ENCODE measurements at places on chromosomes 1 and 21.

DNA sequence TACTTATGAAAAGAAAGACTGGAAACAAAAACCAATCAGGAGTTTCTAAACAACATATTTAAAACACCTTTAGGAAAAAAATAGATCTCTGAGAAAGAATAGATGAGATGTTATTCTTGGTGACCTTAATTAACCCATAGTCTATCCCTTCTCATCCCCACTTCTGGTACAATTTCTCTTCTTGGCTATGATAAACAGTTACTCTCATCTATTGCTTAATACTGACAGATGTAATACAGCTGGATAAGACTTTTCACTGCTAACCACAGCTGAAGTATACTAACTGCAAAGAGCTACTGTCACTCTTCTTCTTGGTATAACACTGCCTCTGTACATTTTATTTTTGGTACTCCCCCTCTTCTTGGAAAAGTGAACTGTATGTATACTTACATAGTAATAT lies 15.2 kb downstream of the EXTL2 start:
- no peak for DNase-seq

GRCh38 chr1:63122079-63122478 lies 200.3 kb upstream of the FOXD3 start:
- no peak for DNase-seq

DNA sequence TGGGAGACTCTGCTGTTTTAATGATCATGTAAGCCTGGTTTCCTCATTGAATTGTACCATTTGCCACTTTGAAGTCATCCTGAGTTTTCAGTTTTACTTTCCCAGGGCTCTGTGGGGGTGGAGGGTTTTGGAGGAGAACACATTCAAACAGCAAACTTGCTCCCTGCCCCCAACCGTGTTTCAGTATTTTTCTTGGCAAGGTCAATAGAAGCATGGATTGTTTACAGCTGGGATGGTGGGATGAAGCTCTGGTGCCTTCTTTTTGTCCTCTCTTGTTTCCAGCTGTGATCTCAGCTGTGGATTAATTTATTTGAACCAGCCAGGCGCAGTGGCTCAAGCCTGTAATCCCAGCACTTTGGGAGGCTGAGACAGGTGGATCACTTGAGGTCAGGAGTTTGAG lies 54.3 kb upstream of the SERBP1 start:
- DNase-seq: no peak

DNA sequence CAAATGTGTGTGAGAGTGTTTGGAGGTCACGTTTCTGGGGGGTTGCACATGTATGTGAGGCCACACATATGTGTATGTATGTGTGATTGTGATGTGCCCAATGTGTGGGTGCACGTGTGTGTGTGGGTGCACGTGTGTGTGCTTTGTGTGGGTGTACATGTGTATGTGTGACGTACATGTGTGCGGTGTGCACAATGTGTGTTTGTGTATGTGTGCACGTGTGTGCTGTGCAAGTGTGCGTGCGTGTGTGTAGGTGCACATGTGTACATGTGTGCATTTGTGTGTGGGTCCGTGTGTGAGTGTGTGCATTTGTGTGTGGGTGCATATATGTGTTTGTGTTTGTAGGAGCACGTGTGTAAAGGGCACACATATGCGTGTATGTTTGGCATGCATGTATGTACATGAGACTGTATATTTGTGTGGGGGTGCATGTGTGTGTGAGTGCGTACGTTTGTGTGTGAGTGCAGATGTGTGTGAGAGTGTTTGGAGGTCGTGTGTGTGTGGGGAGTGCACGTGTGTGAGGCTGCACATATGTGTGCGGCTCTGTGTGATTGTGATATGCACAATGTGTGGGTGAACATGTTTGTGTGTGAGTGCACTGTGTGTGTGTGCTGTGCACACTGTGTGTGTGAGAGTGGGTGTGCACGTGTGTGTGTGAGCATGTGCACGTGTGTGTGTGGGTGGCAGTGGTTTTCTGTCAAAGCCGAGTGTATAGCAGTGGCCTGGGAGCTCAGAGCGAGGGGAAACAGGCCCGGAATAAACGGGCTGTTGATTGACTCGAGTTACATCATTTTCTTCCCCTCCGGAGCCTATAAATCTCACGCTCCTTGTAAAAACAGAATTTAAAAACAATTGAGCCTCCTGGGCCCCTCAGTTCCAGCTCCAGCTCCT lies 132.7 kb upstream of the ARHGEF16 start:
- DNase-seq: no peak

DNA sequence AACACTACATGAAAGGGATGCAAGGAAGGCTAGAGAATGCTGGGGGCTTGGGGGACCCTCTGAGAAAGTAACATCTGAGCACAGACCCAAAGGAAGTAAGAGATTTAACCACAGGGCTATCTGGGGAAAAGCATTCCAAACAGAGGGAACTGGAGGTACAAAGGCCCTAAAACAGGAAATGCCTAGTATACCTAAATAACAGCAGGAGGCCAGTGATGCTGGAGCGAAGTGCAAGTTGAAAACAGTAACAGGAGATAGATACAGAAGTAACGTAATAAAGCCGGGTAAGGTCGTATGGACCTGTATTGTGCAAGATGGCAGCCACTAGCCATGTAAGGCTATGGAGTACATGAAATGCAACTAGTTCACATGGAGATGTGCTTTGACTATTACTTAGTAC lies 52.1 kb downstream of the CD34 start:
- no peak for DNase-seq

GRCh38 chr1:117574161-117574835 lies 31.6 kb upstream of the TENT5C start:
- no peak for DNase-seq

DNA sequence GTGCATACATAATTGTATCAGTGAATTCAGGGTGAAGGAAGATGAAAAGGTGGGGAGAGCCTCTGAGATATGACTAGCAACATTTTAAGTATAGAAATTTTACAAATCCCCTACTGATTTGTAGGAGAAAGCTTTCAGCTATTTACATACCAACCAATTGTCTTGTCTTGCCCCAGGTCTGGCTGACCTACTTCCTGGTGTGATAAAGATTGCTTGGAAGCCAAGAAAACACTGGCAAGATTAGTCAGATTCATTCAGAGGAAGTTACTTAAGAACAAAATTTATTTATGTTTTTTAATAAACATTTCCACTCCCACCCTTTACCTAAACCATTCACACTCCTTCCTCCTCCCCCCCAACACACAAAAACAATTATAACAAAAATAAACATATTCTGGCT lies 17.5 kb downstream of the PTGS2 start:
- no peak for DNase-seq

Measured in stimulated activated CD4-positive, alpha-beta T cell treated with anti-CD3 and anti-CD28 coated beads, Interleukin-1b, Interleukin-23, amount 100 ng/mL, for 24 hours (primary cell).